Psoas muscle (tissue), 8 donors: ENCODE measurements at places on chromosomes 16 and 17. TPM values are rescaled to one million over a fixed set of nuclear protein-coding genes. Genes with fewer than 3 reads are reported as not detected.

The PLCG2 gene
- total RNA-seq, result 3.2 TPM

The ZBTB4 gene
- 43.2 TPM for total RNA-seq

The CTRB2 gene
- not detected for total RNA-seq

The DCTN5 gene
- total RNA-seq, result 43.8 TPM

The ATPAF2 gene
- 26.7 TPM for total RNA-seq

The HSD11B2 gene
- total RNA-seq, result 0.27 TPM

The KDM6B gene
- 26.0 TPM for total RNA-seq

The EME1 gene
- total RNA-seq, result 0.15 TPM

The SOST gene
- total RNA-seq, result not detected

The TMEM220 gene
- total RNA-seq, result 4.2 TPM

The ALDH3A1 gene
- 6.5 TPM for total RNA-seq

DNA sequence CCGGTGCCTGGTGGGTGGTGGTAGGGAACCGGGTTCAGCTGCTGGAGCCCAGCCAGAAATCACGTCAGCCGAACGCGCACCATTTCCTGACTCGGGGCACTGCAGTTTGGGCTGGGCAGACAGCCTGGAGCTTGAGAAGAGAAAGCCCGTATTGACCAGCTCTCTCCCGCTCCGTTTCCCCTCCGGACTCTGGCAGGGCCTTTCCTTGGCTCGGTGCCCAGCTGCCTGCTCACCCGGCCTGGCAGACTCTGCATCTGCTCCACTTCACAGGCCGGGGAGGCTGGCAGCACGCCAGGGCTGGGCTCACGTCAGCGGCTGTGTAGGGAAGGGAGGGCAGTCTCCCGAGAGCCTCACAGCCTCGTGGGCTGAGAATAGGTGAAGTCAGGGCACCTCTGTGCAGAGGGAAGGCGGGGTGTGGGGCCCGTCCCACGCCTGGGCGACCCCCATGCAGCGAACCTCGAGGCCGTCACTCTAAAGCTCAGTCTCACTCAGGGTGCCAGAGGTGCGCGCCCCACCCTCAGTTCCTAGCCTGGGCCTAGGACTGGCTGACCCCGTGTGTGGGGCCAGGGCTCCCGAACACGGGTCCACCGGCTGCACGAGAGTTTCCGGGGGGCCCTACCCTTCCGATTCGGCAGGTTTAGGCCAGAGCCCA lies 59.1 kb downstream of the OR1D5 start:
- peak overlapping the region; percentile 40 for H3K4me3 ChIP-seq
- peaks cover 9% of the 10 kb centered on the region for H3K4me1 ChIP-seq
- peak overlapping the region; percentile 57 for H3K27ac ChIP-seq
- H3K27me3 ChIP-seq, result no peaks in the 10 kb centered on the region
- peak; percentile 99 for DNase-seq

DNA sequence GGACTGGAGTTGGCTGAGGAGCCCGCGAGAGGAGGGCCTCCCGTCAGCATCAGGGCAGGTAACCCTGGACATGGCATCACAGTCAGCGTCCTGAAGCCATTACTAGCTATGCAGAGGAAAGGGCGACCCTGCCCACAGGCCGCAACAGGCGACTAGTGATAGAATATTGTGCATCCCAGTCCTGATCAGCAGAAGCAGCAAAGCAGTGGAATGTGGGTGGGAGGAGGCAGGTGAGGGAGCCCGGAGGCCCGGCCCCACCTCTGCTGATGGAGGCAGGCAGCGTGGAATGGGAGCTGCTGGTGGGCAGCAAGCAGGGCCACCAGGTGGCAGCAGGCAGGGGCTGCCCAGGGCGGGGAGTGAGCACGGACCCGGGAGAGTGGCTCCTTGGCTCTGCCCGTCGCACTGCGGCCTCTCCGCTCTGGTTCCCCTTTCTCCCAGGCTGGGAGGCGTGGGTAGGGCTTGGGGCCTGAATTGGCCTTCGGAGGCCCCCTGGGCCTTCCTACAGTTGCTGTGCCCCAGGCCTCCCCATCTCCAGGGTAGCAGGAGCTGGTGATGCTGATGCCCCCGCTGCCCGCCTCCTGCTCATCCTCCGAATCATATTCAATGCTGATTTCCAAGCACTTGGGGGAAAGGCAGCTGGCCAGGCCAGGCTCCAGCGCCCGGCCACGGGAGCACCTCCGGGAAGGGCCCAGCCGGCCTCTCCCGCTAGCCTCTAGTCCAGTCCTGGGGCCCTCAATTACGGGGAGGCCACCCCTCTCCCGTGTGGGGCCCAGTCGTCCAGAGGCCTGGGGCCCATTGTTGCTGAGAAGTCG lies 20.2 kb downstream of the TSPOAP1 start:
- no peak for DNase-seq
- no peaks in the 10 kb centered on the region for H3K4me1 ChIP-seq
- no peak overlapping the region for H3K4me3 ChIP-seq
- H3K36me3 ChIP-seq, result no peaks in the 10 kb centered on the region
- no peak overlapping the region for H3K27ac ChIP-seq

DNA sequence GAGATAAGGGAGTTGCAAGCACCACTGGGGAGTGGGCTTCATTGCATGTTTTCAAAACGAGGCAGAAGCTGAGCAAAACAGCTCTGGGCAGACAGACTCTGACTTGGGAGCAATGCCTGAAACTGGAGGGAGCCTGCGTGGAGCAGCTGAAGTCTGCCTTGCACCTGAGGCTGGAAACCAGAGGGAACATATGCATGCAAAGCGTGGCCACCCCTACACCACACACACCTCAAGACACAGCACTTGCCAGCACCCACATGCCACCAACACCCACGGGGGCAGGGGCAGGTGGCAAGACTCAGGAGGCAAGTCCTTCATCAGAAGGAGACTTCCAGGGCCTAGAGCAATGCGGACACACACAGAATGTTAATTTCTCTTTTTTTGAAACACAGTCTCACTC lies 45.8 kb downstream of the COTL1 start:
- DNase-seq, result no peak
- H3K27ac ChIP-seq, result no peak overlapping the region
- no peaks in the 10 kb centered on the region for H3K4me1 ChIP-seq
- H3K27me3 ChIP-seq, result no peaks in the 10 kb centered on the region
- H3K36me3 ChIP-seq, result no peaks in the 10 kb centered on the region
- H3K4me3 ChIP-seq, result no peak overlapping the region

DNA sequence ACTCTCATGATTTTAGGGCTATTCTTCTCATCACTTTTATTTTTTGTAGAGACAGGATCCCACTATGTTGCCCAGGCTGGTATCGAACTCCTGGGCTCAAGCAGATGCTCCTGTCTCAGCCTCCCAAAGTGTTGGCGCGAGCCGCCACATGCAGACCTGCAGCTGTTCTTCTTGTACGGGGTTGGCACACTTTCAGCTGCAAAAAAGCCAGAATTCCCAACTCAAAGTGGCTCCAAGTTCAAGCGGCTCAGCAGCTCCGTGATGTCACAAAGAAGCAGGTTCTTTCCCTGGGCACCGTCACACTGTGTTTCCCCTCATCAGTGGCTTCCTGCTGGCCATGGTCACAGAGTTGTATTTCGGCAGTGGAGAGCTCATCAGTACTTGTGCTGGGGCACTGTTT lies 6.7 kb upstream of the SBK1 start:
- no peaks in the 10 kb centered on the region for H3K36me3 ChIP-seq
- peaks cover 41% of the 10 kb centered on the region for H3K4me1 ChIP-seq
- H3K4me3 ChIP-seq, result no peak overlapping the region
- DNase-seq, result peak; percentile 35

GRCh38 chr17:38608648-38609047 lies 2.9 kb upstream of the SRCIN1 start:
- H3K27ac ChIP-seq, result no peak overlapping the region
- H3K36me3 ChIP-seq, result no peaks in the 10 kb centered on the region
- H3K4me1 ChIP-seq, result peaks cover 9% of the 10 kb centered on the region

- no peak overlapping the region for H3K4me3 ChIP-seq
- H3K27ac ChIP-seq, result peak overlapping the region; percentile 2
- peaks cover 54% of the 10 kb centered on the region for H3K4me1 ChIP-seq
These were observed 31.3 kb downstream of the ZCCHC14 start for GRCh38 chr16:87461466-87461991.

GRCh38 chr17:36069136-36069535 lies 5.1 kb downstream of the CCL18 start:
- H3K4me1 ChIP-seq, result no peaks in the 10 kb centered on the region
- H3K4me3 ChIP-seq, result no peak overlapping the region
- no peak for DNase-seq
- no peak overlapping the region for H3K27ac ChIP-seq

DNA sequence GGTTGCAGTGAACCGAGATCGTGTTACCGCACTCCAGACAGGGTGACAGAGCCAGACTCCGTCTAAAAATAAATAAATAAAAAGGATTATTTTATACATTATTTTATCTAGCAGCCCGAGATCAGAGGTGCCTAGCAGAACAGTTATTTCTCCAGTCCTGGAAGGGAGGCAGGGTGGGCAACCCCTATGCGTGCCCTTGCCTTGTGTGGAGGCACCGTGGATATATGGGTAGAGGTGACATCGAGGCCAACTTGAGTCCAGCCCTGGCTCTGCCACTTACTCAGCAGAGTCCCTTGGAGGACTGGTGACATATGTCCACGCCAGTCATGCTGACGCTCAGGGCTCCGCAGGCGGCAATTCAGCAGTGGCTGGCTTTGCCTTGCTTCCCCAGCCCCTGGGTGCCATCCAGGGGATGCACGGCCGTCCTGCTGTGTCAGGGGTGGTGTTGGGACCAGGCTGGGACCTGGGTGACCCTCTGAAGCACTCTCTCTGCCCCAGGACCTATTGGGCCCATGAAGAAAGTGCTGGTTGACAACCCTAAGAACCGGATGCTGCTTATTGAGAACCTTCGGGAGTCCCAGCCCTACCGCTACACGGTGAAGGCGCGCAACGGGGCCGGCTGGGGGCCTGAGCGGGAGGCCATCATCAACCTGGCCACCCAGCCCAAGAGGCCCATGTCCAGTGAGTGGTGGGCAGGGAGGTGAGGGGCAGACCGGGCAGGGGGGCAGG lies 13.2 kb downstream of the GALK1 start:
- H3K27ac ChIP-seq, result no peak overlapping the region
- DNase-seq, result no peak
- H3K4me3 ChIP-seq, result no peak overlapping the region
- H3K27me3 ChIP-seq, result no peaks in the 10 kb centered on the region

DNA sequence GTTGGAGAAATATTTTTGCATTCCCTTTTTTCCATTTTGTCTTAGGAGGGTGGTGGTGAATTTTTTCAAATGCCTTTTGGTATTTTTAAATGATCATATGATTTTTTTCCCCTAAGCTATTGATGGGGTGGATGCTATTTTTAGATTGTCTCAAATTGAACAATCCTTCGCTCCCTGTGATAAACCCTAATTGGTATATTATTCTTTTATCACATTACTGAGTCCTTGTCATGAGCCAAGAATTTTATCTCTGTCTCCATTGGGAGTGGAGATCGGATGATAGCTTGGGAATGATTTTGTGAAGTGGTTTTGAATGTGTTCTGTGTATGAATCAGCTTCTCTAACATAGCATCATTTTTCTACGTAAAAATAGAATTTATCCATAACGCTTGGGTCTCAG lies 15.4 kb downstream of the NECAB2 start:
- H3K4me3 ChIP-seq, result no peak overlapping the region
- DNase-seq, result no peak
- H3K4me1 ChIP-seq, result no peaks in the 10 kb centered on the region

GRCh38 chr17:17412326-17412725 lies 64.5 kb upstream of the MED9 start:
- peaks cover 3% of the 10 kb centered on the region for H3K27me3 ChIP-seq
- peaks cover 13% of the 10 kb centered on the region for H3K4me1 ChIP-seq
- no peak overlapping the region for H3K27ac ChIP-seq
- H3K36me3 ChIP-seq, result no peaks in the 10 kb centered on the region
- no peak overlapping the region for H3K4me3 ChIP-seq

DNA sequence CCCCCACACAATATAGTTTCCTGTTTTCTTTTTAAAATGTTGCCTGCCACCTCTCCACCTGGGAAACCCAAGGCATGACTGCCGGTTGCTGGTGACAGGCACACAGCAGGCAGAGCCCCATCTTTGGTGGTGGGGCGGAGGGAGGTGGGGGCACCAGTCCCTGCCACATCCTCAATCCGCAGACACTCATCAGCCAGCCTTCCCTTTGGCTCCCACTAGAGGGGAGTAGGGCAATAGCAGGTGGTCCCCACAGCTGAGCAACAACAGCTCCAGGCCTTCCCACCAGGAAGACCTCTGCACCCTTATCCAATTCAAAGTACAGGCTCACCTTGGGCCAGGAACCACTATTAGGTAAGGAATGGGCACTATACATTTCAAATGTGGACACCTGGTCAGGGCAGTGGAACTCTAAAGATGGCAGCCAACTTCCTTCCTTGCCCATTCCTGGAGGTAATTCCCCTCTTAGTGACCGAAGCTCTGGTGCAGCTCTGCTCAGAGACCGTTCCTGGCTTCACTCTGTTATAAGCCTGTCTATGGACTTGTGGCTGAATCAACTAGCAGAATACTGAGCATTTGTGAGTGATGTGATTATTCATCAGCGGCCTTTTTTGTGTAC lies 13.9 kb downstream of the RECQL5 start:
- peaks cover 90% of the 10 kb centered on the region for H3K36me3 ChIP-seq
- no peaks in the 10 kb centered on the region for H3K4me1 ChIP-seq
- no peaks in the 10 kb centered on the region for H3K27me3 ChIP-seq
- DNase-seq, result no peak
- no peak overlapping the region for H3K4me3 ChIP-seq
- H3K27ac ChIP-seq, result no peak overlapping the region

DNA sequence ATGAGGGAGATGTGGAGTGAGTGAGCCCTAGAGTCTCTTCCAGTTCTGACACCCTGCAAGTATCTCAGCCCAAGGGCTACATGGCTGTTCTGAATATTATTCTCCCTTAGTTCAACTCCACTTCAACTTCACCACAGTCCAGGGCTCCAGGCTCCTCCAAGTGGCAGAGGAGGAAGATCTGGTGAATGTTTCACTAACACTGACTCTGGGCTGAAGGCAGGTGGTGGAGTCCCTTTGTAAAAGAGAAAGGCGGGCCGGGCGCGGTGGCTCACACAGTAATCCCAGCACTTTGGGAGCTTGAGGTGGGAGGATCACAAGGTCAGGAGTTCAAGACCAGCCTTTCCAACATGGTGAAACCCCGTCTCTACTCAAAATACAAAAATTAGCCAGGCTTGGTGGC lies 13.6 kb downstream of the CCDC92B start:
- no peaks in the 10 kb centered on the region for H3K36me3 ChIP-seq
- H3K4me1 ChIP-seq, result no peaks in the 10 kb centered on the region
